ENCODE measurements at places on chromosomes 7 and 10.

- DNase-seq = no peak
Measured at GRCh38 chr10:23834091-23834490, 374.8 kb upstream of the KIAA1217 start.

DNA sequence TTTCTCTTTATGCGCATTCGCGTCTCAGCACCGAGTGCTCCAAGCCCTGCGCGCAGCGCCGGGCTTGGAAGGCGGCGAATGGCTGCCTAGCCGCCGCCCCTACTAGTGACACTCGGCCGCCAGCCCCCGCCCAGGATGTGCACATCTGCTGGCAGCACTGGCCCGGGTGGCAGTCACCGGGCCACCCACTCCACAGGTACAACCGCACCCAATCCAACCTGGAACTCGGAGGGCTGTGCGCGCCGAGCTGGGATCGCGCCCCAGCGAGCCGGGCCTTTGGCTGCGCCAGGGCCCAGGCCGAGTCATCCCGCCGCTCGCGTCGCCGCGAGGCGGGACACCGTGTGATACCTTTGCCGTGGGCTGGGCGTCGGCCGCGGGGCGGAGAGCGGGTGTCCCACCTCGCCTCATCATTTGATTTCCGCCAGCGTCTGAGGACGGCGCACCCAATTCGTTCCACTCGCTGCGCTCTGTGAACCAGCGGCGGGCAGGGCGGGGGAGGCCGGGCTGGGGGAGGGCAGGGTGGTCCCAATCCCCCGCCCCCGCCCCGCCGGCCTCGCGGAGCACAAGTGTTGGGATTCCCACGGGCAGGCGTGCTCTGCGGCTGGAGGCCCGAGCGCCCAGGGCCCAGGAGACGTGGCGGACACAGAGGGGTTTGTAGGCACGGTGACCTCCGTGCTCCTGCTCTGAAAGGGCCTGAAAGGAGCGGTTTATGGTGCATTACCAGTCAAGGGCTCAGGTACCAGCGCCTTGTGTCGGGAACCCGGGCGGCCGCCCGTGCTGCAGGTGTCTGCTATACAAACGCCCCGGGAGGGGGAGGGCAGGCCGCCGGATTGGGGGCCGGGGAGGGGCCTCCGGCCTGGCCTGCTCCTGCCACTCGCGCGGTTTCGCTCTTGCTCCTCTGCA is 17.8 kb upstream of the PTF1A start:
- DNase-seq = no peak

DNA sequence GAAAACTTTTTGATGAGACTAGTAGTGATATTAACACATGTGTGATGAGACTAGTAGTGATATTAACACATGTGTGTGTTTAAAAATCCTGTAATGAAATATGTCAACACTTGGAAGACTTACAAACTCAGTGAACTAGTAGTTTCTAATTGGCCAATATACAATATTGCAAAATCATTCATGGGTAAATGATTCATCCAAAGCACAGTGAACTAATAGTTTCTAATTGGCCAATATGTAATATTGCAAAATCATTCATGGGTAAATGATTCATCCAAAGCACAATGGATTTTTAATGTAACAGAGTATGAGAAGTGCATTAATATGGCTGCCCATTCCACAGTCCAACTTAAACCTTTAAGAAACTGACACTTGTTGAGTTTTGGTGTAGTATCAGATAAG is 77.8 kb downstream of the ATAD1 start:
- no peak for DNase-seq

- DNase-seq = no peak
Measured at GRCh38 chr7:125061-125475, 67.3 kb upstream of the FAM20C start.

DNA sequence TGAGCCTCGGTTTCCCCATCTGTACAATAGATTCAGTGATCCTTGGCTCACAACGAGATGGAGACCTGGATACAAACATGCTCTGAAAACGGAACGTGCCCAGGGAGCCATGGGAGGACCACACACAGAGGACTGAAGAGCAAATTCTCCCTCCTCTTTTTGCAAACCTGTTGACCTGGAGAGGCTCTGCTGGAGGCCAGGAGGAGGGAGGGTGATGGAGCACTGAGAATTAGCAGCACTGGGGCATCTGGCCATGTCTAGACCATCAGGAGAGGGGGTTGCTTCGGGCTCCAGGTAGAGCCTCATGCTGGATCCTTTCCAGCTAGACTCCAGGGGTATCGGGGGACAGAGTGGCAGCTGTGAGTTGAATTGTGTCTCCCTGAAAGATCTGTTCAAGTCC is 97.4 kb upstream of the GPR26 start:
- no peak for DNase-seq

GRCh38 chr10:125468278-125468677 is 214.7 kb downstream of the TEX36 start:
- no peak for DNase-seq

GRCh38 chr7:66279912-66280311 is 74.8 kb downstream of the TPST1 start:
- no peak for DNase-seq

DNA sequence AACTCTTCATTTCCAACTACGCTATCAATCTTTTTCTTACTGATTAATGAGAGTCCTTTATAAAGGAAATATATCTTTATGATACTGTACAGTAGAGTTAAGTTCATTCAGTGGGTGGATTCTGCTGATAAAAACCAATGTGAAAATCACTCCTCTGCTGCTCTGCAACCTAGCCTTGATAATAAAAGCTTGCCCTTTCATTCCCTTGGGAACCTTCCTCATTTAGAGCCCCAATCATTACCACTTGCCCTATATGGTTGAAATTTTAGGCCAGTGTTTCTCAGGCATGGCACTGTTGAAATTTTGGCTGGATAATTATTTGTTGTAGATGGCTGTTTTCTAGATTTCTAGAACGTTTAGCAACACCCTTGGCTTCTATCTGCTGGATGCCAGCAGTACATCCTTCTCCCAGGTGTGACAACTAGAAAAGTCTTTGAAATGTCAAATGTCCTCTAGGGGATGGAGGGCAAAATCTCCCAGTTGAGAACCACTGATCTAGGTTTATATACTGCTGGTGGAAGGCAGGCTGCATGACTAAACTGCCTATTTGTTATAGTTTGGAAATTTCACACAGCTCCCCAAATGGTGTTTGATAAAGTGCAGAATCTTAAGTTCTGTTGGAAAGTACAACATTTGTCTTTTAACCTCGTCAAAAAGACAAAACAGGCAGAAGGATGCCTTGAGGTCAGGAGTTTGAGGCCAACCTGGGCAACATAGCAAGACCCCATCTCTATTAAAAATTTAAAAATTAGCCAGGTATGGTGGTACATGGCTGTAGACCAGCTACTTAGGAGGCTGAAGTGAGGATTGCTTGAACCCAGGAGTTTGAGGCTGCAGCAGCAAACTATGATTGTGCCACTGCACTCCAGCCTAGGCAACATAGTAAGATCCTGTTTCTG is 8.9 kb upstream of the SIRT1 start:
- no peak for DNase-seq

DNA sequence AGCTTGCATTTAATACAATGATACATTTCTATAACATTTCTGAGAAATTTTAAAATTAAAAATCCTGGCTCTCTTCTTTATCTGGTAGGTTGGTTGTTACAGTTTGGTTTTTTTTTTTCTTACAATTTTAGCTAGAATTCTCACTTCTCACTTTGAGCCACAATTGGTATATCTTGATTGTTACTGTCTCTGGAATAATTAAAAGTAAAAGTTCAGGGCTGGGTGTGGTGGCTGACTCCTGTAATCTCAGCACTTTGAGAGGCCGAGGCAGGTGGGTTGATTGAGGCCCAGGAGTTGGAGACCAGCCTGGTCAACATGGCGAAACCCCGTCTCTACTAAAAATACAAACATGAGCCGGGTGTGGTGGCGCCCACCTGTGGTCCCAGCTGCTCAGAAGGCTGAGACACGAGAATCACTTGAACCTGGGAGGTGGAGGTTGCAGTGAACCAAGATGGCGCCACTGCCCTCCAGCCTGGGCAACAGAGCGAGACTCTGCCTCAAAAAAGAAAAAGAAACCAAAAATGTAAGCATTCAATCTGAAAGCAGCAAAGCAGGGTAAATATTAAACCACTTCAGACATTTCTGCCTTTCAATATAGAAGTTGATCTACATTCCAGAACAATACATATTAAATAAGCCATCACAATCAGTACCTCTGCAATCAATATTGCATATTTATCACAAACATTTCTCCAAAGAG is 88.6 kb upstream of the PFKP start:
- no peak for DNase-seq

DNA sequence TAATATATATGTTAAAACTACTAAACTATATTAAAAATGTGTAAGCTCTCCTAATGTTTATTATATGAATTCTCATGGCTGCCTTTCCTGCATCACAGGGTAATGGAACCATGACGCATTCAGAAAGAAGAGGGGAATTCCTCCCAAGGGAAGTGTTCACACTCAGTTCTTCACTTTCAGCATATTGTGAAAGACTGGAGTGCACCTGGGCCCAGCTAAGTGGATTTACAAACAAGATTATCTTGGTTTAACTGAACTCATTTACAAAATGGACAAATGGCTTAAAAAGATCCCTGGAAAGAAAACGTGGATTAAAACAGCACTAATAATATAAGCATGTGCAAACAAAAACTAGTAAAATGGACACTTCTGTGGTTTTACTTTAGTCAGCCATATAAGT is 149.8 kb downstream of the DOCK4 start:
- no peak for DNase-seq

- DNase-seq = no peak
Measured at GRCh38 chr7:134101716-134102115, 25.4 kb upstream of the LRGUK start.

GRCh38 chr10:96513305-96513697 is 425 bp downstream of the TLL2 start:
- DNase-seq = no peak

- no peak for DNase-seq
Measured at GRCh38 chr7:26390016-26390415, 98.4 kb downstream of the SNX10 start.

DNA sequence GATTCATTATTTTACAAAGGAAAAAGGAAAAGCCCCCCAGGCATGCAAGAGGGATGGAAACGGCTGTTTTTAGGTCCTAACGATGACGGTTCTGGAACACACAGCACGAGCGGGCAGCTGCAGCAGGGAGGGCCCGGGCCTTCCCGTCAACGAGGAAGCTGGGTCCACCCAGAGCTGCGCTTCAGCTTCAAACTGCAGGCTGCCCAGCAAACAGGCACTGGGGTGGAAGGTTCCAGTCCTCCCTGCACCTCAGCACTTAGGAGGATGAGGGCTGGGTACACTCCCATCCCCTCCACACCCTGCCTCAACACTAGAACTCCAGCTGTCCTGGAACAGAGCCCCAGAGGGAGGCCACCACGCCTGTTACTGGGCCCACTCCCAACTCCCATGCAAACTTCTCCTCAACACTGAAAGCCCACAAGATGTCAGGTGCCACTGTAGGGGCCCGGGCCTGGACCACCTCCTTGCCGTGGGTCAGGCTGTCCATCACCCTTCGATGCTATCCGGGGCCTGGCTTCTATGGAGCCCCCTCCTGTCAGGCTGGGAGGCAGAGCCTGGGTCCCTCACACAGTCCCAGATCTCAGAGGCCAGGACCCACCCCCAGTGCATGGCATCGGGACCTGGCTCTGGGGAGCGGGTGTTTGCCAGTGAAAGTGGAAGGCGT is 33.0 kb downstream of the PAPOLB start:
- no peak for DNase-seq

DNA sequence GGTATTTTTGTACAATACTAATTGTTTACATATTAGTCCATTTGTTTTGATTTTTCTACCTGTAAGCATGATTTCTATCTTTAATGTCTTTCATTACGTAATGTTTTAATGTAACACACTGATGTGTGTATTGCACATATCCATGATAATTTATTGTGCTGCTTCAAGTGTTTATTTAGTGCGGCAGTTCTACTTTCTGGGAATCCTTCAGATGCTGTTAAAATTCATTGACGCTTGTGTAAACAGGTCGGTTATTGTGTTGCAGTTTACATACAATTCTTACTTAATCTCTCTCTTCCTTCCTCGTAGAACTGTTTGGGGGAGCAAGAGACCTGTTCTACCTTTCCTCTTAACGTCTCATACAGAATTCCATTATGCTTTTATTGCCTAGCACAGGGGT is 6.9 kb downstream of the TMEM60 start:
- no peak for DNase-seq

DNA sequence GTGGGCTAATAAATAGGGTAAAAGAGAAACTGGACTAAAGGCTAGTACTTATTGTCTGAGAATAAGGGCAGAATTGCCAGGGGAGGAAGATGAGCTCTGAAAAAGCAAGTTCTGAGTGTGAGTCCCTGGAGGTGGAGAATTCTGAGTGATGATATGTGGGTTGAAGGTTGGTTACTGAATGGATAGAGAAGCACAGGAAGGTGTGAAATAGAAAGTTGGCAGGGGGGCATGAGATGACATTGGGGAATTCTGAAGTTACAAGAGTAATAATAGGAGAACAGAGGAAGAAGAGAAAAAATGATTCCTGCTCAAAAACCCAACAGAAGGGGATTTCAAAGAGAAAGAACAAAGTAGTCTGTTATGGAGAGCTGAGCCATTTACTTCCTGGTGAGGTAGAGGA is 76.9 kb downstream of the PRKCQ start:
- DNase-seq = no peak

GRCh38 chr10:7956508-7956907 is 98.0 kb upstream of the GATA3 start:
- no peak for DNase-seq

GRCh38 chr10:121460733-121461132 is 137.5 kb downstream of the FGFR2 start:
- no peak for DNase-seq

- no peak for DNase-seq
Measured at GRCh38 chr10:73586583-73586984, 4.6 kb downstream of the USP54 start.

DNA sequence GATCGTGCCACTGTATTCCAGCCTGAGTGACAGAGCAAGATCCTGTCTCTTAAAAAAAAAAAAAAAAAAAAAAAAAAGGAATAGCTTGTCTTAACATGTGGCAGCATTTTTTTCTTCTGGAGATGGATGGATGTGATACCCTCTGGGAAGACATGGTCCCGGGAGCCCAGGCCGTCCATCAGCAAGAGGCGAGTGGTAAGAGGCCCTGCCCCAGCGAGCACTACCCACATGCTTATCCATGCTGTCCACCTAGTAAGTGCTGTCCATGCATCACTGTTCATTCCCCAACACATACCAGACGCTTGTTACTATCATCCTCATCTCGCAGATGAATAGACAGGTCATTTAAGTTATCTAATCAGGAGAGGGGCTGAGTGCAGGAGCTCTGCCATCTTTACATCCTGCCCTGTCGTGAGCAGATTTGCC is 12.9 kb downstream of the ATP6V1F start:
- DNase-seq = no peak

- no peak for DNase-seq
Measured at GRCh38 chr7:40219917-40220316, 85.1 kb downstream of the SUGCT start.

GRCh38 chr10:81944609-81945008 is 69.6 kb downstream of the NRG3 start:
- no peak for DNase-seq

- no peak for DNase-seq
Measured at GRCh38 chr7:105438847-105439173, 50.1 kb upstream of the SRPK2 start.

- DNase-seq = no peak
Measured at GRCh38 chr10:58013406-58013805, 254.3 kb downstream of the IPMK start.
